ENCODE measurements at places on chromosomes 2 and 18.

DNA sequence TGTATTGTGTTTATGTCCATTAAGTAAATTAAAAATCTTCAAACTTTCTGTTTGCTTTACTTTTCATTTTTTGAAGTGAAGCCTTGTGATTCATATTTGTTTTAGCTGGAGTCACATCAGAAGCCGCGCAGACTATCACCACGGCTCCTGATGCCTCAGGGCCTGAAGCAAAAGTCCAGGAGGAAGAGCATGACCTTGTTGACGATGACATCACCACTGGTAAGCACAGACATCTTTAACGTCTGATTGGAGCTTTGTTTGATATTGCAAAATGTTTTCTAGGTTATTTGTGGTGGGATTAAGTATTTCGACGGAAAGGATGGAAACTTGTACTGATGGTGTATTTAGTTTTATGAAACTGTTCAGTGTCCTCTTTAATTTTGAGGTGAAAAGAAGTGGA is 164.8 kb downstream of the WDR7 start:
- no peak for DNase-seq

DNA sequence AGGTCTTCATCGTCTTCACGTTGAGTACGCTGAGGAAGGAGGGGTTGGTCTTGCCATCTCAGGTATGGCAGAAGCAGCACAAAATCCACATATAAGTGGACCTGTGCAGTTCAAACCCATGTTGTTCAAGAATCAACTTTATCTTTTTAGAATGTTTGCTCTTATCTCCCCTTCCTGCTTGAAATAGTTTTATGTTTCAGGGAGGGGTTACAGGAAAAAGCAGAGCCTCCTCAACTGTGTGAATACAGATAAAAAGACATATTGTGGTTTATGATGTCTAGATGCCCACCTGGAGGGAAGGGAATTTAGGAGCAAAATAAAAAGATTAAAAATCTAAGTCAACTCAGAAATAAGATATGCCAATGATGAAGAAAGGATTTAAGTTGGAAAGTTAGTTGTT is 75.9 kb downstream of the VRK2 start:
- no peak for DNase-seq

DNA sequence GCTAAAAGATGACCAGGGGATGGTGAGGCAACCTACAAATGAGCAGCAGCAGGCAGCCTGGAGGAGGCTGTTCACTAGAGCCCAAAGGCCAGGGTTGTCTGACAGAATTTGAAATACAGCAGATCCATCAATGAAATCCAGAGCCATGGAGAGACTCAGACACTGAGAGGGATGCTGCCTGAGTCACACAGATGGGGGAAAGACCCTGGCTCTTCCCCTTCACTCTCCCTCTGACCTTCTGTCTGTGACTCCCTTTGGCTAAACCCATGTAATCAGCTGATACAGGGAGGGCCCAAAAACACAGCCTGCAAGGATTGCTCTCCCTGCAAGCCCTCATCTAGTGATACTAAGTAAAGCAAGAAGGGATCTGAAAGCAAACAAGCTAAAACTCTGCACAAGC is 166.5 kb upstream of the SPOPL start:
- DNase-seq = no peak

- DNase-seq = no peak
Observed at GRCh38 chr18:44924785-44925499, 244.3 kb downstream of the SETBP1 start.

DNA sequence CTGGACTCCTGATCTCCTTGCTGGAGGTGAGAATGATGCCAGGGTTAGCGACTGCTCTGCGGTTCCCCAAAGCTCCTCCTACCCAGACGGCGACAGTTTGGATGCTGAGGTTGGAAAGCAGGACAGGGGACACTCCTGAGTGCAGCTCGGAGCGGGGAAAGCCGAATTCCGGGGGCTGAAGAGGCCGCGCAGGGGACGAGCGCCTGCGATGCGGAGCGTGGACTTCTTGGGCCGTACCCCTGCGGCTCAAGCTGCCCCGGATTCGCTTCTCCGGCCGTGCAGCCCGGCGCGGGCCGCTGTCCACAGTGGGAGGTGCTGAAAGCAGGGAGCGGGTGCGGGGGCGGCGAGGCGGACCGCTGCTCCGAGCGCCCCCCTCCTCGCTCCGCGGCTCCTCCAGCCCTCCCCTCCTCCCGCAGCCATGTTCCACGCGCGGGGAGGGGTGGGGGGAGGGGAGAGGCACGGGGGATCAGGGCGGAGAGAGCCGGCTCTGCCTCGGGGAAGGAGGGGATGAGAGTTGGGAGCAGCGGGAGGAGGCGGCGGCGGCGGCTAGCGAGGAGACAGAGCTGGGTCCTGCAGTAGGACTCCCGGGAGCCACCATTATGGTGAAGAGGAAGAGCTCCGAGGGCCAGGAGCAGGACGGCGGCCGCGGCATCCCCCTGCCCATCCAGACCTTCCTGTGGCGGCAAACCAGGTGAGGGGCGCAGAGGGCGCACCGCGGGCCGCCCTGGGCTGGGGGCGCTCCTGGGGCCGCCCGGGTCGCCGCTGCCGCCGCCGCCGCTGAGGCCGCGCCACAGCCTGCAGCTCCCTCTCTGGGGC is at the start of gene UNC80:
Gene UNC80, plus strand, starts transcription at position 359 of the 816 bp plus-strand sequence. Its CDS starts 241 bp downstream, at position 600.
- peak; percentile 80 for DNase-seq

DNA sequence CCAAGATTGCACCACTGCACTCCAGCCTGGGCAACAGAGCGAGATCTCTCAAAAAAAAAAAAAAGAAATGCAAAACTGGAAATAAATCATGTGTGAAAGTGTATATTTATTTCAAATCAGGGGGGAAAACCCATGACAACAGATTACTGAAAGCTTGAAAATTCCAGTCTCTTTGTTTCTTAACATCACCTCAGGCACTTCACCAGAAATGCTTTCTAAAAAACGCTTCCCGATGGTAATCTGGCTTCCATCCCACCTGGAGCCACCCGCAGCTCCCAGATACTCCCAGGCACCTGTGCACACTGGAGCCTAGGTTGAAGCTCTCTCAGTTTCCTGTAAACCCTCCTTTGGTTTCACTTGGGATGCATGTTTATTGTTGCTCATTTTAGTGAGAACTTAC is 7.2 kb upstream of the ITGB6 start:
- no peak for DNase-seq

GRCh38 chr18:54794823-54795222 is 33.5 kb upstream of the RAB27B start:
- no peak for DNase-seq

DNA sequence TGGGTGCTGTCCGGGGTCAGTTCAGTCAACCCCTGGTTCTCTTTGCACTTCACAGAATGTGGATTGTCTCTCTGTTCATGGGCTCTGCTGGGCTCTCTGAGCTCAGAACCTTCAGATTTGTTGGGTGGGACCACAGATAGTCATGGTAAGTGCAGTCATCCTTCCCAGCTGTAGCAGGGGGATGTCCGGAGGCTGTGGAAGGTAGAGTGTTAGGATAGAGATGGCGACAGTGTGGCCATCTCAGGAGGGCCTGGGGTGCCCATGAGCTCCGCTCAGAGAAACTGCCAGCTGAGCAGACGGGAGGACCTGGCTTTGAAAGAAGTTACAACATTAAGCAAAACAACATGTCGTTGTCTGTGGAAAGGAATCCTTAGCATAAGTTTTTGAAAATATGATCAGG is 149.8 kb downstream of the FAM210A start:
- DNase-seq = no peak

GRCh38 chr18:8895987-8896619 is 190.7 kb downstream of the MTCL1 start:
- DNase-seq = no peak

GRCh38 chr18:49899657-49900330 is 86.5 kb upstream of the ACAA2 start:
- DNase-seq = no peak

GRCh38 chr2:44137872-44138551 is 30.7 kb upstream of the PPM1B start:
- DNase-seq = no peak

Measured in HEK293T (cell line).